Stimulated activated CD4-positive, alpha-beta T cell treated with anti-CD3 and anti-CD28 coated beads, Interleukin-4, amount 100 ng/mL, for 1 hour (primary cell): ENCODE measurements at places on chromosomes 12 and 14.

DNA sequence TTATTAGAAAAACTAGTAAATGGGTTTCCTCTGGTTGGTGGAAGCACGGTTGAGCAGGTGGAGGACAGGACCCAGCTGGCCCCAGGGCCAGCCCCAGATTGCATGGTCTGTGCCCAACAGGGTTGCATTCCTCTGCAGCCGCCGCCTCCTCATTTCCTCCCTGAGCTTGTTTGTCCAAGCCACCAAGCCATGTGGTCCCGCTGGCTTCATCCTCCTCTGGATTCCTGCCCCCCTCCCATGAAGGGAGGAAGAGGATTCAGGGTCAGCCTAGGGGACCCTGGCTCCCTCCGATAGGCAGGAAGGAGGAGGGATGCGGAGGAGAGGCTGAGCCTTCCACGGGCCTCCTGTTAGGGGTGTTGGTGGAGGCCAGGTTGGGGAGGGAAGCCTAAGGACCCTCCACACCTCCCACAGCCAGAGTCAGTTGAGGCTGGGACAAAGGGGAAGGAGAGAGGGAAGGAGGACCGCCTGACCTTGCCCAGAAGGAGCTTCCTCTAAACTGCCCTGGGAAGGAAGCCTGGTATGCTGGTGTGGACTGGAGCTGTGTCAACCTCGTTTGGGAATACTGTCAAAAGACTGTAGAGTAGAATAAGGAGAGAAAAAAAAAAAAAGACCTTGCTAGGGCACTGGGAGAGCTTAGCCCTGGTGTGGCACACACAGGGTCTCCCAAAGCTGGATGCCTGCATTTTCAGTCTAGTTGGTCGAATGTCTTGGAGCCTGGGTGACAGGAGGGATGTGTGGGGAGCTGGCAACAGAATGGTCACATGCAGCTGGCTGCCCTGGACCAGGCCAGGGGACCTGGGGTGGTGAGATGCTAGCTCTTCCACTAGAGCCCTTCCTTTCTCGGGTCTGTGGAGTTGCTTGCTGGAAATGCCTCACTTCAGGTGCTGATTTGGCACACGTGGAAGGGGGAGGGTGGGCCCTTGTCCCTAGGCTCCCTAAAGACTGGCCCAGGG lies 42.4 kb downstream of the PLEKHG3 start:
- no peak for DNase-seq

GRCh38 chr12:109782326-109782703 lies 50.9 kb downstream of the TRPV4 start:
- no peak for DNase-seq

DNA sequence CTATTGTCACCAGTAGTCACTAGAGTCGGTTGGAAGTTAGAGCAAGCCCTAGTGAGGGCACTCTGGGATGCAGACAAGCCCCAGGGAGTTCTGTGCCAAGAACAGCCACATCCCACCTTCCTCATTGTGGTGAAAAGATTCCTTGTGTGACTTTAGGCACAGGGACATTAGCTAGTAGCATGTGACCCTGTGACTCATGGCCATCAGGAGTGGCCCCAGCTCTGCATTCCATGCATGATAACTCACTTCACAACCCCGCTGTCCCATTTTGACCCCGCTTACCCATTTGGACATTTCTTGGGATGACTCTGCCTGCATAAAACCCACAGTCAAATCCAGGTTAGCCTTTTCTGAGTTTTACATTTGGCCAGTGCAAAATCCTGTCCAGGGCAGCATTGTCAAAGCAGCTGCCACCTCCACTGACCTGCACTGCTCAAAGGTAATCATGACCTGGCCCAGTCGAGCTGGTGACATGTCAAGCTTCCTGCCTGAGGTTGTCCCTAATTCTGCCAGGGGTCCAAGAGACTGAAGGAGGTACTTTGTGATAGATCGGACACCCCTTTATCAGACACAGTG lies 430.5 kb downstream of the DPF3 start:
- DNase-seq: no peak

DNA sequence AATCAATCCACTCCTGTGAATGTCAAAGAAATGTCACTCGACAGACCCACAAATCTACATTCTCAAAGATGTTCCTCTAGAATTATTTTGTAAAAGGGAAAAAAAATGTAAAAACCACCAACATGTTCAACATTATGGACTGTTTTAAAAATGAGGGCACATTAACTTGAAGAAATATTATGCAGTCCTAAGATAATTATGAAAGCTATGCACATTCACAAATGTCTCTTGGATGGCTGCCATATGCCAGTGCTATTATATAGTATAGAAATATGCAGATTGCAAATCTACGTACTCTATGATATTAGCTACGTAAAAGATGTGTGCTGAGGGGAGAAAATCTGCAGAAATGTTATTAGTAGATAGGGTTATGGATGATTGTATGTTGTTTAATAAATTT lies 334.2 kb downstream of the BMP4 start:
- DNase-seq: no peak

GRCh38 chr12:67453191-67453590 lies 184.0 kb downstream of the CAND1 start:
- no peak for DNase-seq

- no peak for DNase-seq
These were observed 88.8 kb upstream of the ATP2B1 start for GRCh38 chr12:89797436-89797835.

- DNase-seq: no peak
These were observed 48.5 kb downstream of the ADGRD1 start for GRCh38 chr12:131002216-131002631.

DNA sequence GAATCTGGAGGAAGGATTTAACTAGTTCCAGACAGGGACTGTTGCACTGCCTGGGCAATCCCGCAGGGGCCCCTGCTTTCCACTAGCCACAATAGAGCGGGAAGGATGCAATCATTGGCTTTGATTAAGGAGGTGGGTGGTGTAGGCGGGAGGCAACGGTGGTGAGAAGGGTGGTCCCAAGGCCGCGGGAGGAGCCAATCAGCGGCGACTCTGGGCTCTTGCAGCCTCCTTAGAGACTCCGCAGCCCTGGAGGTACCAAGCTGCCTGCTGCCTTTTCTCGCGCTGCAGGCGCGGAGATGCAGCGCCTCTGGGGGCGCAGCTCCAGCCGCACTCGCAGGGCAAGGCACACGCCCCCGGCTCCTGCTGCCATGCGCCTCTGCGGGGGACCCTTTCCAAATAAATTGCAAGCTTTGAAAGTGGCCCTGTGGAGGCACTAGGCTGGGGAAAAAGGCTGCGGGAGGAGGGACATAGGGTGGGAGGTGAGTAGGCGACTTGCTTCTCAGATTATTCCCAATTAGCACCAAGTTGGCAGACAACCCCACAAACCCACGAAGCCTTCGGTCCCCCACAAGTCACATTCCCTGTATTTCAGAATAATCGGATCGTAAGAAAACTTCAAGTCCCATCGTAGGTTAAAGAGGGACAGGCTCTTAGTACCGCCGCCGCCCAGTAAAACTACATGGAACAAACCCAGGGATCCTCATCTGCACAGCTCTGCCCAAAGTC lies 858 bp upstream of the KCNA1 start:
- peak; percentile 7 for DNase-seq

DNA sequence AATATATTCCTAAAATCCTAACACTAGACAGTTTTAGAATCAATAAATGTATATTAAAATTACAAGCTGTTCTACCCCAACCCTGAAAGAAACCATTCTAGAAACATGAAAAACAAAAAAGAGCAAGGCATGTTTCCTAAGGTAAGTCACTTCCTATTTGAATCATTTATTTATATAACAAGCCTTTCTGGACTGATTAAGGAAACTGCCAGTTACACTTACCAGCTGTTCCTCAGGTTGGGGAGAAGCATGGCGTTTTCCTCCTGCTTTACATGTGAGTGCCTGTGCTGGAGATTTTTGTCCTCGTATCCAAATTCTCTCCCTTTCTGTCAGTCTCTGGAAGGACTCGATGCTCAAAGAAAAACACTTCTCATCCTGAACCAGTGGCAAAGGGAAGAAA lies 183.3 kb downstream of the EFCAB11 start:
- DNase-seq: no peak

DNA sequence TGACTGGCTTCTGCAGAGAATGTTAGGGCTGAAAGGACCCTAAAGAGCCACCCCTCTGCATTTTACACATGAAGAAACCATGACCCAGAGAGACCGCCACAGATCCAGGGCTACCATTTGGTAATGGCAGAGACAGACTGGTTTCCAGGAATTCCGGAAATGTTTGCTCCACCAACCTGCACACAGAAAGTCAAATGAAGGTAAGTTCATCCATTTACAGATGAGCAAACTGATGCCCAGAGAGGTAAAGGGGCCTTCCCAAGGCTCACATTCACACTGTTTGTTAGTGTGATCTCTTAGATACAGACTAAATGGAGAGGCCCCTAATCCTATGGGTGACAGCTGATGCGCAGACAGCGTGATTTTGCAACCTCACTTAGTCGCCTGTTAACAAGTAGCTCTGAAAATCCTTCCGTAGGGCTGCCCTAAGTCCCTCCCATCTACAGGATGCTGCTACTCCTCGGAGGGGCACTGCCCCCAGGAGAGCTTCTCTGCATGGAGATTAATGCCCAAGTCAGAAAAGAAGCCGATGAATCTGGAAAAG lies 33.8 kb downstream of the ZFP36L1 start:
- no peak for DNase-seq

GRCh38 chr12:52058631-52059361 lies 7.6 kb downstream of the NR4A1 start:
- no peak for DNase-seq

- no peak for DNase-seq
These were observed 272.5 kb downstream of the C12orf50 start for GRCh38 chr12:87756721-87757120.

DNA sequence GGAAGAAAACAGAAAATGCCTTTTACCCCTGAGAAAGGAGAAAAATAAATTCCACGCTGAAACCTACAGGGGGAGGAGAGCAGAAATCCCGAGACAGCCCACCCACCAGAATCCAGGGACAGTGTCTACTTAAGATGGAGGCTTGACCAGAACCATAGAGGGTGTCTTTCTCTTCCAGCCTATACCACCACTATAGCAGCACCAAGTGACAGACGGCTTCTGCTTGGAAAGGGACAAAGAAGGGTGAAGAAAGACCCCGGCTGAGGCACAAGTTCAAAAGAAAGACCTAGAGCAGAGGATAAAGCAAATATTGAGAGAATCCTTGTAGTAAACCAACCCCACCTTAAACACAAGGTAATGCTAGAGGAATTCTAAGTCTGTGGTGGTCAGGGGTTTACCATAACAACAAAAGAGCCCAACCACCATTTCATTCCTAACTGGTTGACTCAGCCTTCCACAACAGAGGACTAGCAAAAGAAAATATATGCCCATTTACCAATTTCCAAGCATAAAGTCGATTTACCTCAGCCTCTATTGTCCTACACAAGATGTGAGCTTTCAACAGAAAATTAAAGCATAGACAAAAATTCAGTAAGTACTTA lies 105.3 kb upstream of the FOXG1 start:
- no peak for DNase-seq

DNA sequence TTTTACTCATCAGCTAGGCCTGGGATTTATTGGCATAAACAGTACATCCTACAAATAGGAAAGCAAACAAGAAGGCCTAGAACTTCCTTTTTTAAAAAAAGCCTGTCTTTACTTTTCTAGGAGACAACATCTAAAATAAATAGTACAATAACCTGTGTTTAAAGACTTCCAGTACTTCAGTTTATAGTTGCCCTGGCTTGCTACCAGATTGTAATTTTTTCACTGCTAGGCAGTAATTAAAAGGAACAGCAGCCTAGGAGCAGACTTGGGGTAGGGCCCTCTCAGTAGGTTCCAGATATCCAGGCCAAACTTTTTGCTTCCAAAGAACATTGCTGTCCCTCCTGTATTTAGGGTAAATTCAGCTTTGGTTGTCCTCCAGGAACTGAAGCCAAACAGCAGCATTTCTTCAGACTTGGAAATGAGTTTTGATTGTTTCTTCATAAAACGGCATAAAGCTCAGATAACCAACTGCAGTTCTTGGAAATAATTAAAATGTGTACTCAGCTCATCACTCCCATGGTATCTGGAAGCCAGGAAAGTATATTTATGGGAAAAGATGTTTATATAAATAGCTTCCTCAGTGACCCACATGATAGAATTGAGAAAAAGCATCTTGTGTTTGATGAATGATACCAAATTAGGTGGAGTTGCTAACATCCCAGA lies 61.7 kb downstream of the PPP1R36 start:
- DNase-seq: no peak

GRCh38 chr12:14514154-14514842 lies 53.4 kb downstream of the PLBD1 start:
- no peak for DNase-seq

GRCh38 chr14:57854571-57854970 lies 11.3 kb downstream of the SLC35F4 start:
- no peak for DNase-seq

DNA sequence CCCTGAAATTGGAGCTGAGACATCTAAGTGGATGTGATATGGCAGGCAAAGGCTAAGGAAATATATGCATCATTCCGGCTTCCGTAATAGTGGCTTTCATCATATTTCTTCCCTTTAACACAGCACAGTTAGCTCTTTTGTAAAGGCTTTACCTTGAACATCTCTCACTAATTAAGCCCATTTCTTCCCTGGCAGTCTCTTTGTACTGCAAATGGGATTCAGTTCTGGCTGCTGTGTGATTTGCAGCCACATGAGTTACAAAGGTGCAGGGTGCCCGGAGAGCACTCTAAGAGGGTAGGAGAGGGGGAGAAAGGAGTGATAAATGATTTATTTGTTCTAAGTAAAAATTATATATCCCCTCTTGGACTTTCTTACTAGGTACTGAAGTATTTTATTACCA lies 232.1 kb upstream of the CCDC196 start:
- DNase-seq: no peak

- DNase-seq: no peak
These were observed 217.9 kb downstream of the NOVA1 start for GRCh38 chr14:26379951-26380350.

- no peak for DNase-seq
These were observed 42.7 kb upstream of the EAPP start for GRCh38 chr14:34582117-34582680.

GRCh38 chr14:48023881-48024280 lies 348.5 kb upstream of the MDGA2 start:
- no peak for DNase-seq

DNA sequence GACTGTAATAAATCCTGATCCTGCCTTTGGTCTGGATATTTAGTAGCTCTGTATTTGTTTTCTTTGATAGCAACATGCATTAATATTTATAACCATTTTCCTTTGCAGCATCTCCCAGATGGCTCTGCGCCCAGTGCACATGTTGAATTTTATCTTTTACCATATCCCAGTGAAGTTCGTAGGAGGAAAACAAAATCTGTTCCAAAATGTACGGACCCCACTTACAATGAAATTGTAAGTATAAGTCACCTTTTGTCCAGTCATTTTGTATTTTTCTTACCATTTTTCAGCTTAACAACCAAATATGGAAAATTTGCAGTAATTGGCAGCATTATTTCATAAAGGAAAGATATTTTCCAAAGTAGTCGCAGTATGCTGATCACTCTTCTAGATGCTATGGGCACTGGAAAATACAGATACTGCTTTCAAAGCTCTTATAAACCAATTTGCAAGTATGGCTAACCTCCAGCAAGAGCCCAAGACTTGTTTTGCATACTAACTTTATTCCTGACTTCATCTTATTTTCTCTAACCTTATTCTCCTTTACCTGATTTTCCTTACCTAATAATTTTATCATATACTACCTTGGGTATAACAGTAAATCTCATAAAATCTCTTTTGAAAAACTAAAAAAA lies 97.4 kb downstream of the PLCZ1 start:
- DNase-seq: no peak
